ENCODE measurements at places on chromosomes 16 and 17. TPM values are rescaled to one million over a fixed set of nuclear protein-coding genes. Genes with fewer than 3 reads are reported as not detected.

- H3K27me3 ChIP-seq: no peaks in the 10 kb centered on the region
- no peak overlapping the region for H3K4me3 ChIP-seq
- no peak overlapping the region for H3K27ac ChIP-seq
- no peaks in the 10 kb centered on the region for H3K4me1 ChIP-seq
- H3K36me3 ChIP-seq: no peaks in the 10 kb centered on the region
- DNase-seq: no peak
Measured at GRCh38 chr16:79186196-79186595, 414.3 kb downstream of the MAF start.

- no peaks in the 10 kb centered on the region for H3K4me1 ChIP-seq
- H3K27ac ChIP-seq: no peak overlapping the region
- H3K4me3 ChIP-seq: no peak overlapping the region
- DNase-seq: no peak
- H3K27me3 ChIP-seq: no peaks in the 10 kb centered on the region
- H3K36me3 ChIP-seq: no peaks in the 10 kb centered on the region
Measured at GRCh38 chr16:23668873-23669272, 9.8 kb upstream of the PLK1 start.

ELMO3 gene
- not detected for total RNA-seq

GRCh38 chr17:72863526-72864211, 228.8 kb downstream of the SLC39A11 start:
- H3K27ac ChIP-seq: no peak overlapping the region
- H3K4me3 ChIP-seq: no peak overlapping the region
- H3K27me3 ChIP-seq: no peaks in the 10 kb centered on the region
- H3K4me1 ChIP-seq: no peaks in the 10 kb centered on the region
- no peak for DNase-seq

DNA sequence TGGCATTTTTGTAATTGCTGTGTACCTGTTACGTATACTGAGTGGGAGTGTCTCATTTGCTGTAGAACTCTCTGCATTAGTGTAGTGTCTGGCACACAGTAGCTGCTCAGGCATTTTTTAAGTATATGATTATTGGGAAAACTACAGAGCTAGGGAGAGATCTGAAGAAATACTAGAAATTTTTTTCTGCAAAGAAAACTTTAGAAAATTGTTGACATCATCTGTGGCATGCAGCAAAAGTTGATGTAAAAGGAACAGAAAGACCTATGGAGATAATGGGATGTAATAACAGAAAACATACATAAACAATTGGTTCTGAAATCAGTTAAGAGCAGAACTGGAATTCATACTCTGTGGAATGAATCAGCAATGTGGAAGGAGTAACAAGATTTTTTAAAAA, 11.6 kb downstream of the CLTC start:
- H3K27ac ChIP-seq: no peak overlapping the region
- H3K4me1 ChIP-seq: no peaks in the 10 kb centered on the region
- H3K4me3 ChIP-seq: no peak overlapping the region
- H3K36me3 ChIP-seq: no peaks in the 10 kb centered on the region

RSKR gene
- total RNA-seq: 5.9 TPM

CACNA1H gene
- total RNA-seq: 6.8 TPM

GRCh38 chr17:68231541-68231940, 16.3 kb upstream of the AMZ2 start:
- no peaks in the 10 kb centered on the region for H3K27me3 ChIP-seq
- H3K4me1 ChIP-seq: no peaks in the 10 kb centered on the region
- H3K27ac ChIP-seq: no peak overlapping the region
- no peak overlapping the region for H3K4me3 ChIP-seq
- H3K36me3 ChIP-seq: no peaks in the 10 kb centered on the region

TMEM107 gene
- total RNA-seq: 0.77 TPM

GRCh38 chr16:89192956-89193575, 7.3 kb downstream of the SLC22A31 start:
- no peak overlapping the region for H3K4me3 ChIP-seq
- H3K27me3 ChIP-seq: no peaks in the 10 kb centered on the region
- no peak for DNase-seq
- H3K4me1 ChIP-seq: peaks cover 8% of the 10 kb centered on the region
- H3K27ac ChIP-seq: no peak overlapping the region
- H3K36me3 ChIP-seq: no peaks in the 10 kb centered on the region

SLC38A8 gene
- not detected for total RNA-seq

KRTAP4-7 gene
- total RNA-seq: not detected

GINS2 gene
- total RNA-seq: not detected

GRCh38 chr16:354971-355461, 2.5 kb upstream of the AXIN1 start:
- no peak overlapping the region for H3K4me3 ChIP-seq
- no peaks in the 10 kb centered on the region for H3K27me3 ChIP-seq
- no peak overlapping the region for H3K27ac ChIP-seq
- H3K36me3 ChIP-seq: no peaks in the 10 kb centered on the region

DNA sequence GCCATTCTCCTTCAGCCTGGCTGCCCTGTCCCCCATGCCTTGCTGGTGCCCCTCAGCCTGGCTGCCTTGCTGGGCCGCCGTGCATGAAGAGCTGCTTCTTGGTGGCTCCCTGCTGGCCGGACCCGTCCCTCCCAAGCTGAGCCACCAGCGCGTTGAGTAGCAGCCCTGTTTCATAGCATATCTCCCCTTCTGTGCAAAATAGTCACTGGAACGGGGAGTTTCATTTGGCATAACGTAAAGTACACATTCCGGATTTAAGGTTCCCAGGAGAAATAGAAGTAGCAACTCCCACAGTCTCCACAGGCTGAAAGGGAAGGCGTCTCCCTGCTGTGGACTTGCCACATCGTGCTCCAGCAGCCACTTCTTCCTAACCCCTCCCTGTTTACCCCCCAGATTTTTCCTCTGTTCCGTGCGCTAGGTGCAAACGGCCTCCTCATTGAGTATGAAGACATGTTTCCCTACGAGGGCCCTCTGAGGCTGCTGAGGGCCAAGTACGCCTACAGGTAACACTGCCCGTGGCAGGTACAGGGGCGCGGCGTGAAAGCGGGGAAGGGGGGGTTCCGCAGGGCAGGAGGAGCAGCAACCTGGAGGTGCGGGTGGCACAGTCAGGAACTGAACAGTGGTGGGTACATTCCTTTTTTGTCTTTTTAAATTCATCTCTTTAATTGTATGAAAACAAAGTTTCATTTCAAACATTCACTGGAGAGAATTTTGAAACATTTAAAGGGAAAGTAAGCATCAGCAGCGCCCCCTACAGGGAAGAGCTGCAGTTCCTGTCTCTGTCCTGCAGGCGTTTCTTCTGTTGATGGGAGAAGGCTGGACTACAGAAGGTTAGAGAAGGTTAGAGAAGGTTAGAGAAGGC, 5.8 kb upstream of the OGFOD3 start:
- peak overlapping the region; percentile 68 for H3K27ac ChIP-seq
- no peak overlapping the region for H3K4me3 ChIP-seq
- no peaks in the 10 kb centered on the region for H3K27me3 ChIP-seq
- peak; percentile 61 for DNase-seq
- H3K36me3 ChIP-seq: no peaks in the 10 kb centered on the region

CES3 gene
- total RNA-seq: 1.1 TPM

DNA sequence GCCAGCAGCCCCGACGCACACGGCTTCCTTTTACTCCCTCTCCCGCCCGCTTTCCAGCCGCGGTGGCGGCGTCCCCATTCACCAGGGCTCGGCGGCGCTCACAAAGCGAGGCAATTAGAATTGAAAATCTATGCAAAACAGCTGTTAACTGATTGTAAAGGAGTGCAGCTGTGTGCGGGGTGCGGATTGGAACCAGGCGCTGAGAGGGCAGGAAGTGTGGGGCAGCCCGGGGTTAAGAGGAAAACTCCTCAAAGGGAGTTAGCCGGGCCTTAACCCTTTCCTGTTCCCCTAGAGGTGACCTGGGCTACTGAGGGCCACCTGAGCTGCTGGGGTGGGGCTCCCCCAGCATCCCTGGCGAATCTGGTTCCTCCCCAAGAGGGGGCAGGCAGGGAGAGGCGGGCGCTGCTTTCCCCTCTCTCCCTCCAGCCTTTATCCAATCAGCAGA, 5.8 kb upstream of the GSE1 start:
- H3K27me3 ChIP-seq: no peaks in the 10 kb centered on the region
- no peak overlapping the region for H3K27ac ChIP-seq
- no peak for DNase-seq
- no peaks in the 10 kb centered on the region for H3K36me3 ChIP-seq

DNA sequence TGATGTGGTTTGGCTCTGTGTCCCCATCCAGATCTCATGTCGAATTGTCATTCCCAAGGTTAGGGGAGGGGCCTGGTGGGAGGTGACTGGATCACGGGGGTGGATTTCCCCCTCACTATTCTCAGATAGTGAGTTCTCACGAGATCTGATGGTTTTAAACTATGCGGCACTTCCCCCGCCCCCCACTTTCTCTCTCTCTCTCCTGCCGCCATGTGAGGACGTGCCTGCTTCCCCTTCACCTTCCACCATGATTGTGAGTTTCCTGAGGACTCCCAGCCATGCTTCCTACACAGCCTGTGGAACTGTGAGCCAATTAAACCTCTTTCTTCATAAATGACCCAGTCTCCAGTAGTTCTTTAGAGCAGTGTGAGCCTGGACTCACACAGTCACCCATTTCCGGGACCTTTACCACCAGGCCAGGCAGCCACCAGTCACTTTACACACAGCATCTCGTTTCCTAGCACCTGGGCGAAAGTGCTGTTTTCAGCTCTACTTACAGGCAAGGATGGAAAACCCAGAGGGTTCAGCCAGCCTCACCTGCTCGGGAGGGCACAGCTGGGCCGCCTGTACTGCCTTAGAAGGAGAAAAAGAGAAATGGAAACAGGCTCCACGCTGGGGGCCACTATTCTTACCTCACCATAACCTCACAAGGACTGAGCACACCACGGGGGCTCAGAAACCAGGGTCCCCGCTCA, 13.8 kb upstream of the ZC3H18 start:
- DNase-seq: no peak
- H3K36me3 ChIP-seq: no peaks in the 10 kb centered on the region
- H3K4me1 ChIP-seq: no peaks in the 10 kb centered on the region

SRL gene
- 10.1 TPM for total RNA-seq

KRTAP1-1 gene
- not detected for total RNA-seq

DNA sequence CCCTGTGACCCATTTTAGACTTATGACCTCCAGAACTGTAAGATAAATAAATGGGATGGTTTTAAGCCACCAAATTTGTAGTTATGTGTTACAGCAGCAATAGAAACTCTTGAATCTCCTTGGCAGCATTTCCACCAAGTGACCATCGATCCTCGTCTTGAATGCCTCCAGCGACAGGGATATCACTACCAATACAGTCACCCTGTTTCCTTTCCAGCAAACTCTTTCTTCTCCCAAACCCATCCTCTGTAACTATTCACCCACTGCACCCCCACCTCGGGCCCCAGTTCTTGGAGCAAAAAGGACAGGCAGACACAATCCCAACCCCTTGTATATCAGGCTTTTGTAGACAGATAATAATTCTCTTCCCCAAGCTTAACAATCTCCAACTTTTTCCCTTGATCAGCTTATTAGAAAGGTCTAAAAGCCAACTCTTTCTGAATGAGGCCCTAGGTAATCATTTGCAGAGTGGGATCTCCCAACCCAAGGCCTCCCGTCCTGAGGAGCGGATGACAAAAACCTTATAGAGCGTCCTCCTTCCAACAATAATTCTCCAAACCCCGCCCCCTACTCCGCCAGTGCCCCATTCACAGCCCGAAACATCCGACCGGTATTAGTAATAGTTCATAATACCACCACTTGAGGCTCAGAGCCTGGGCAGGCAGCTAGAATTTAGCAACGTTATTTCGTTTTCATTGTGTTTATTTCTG, 14.7 kb upstream of the PLLP start:
- H3K27me3 ChIP-seq: no peaks in the 10 kb centered on the region
- H3K4me3 ChIP-seq: peak overlapping the region; percentile 41
- H3K27ac ChIP-seq: peak overlapping the region; percentile 97
- H3K36me3 ChIP-seq: no peaks in the 10 kb centered on the region

DNA sequence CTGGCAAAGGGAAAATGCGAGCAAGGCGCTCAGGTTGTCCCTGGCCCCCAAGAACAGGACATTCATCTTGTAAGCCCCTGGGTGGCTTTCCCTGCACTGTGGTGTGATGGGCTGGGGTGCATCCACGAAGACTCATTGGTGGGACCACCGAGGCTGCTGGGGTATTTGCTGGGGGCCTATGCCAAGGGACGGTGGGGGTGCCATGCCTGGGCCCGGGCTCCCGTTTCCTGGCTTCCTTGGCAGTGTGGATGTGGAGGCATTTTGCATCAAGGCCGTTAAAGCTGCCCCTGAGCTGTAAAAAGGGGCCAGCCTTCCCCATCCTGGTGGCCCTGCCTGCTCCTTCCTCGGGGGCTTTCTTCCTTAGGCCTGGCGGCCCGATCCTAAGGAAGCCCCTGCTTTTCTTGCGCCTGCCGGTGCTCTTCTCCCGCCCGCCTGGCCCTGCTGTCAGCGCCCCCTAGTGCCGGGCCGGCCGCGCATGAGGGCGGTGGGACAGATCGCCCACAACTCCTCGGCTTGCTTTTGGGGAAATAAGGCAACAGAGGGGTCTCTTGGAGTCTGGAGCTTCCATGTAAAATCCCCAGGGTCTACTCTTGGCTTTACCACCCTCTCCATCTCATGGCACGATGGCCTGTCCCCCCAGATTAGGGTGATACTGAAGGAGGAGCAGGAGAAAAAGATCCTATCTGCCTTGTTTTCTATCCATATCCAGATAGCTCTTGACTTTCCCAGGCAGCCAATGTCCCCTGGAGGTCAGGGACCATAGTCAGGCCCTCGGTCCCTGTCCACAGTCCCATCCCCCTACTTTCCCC, 9.8 kb upstream of the TBX2 start:
- no peak overlapping the region for H3K4me3 ChIP-seq
- H3K27me3 ChIP-seq: no peaks in the 10 kb centered on the region
- DNase-seq: peak; percentile 52
- H3K27ac ChIP-seq: peak overlapping the region; percentile 49
- peaks cover 8% of the 10 kb centered on the region for H3K4me1 ChIP-seq
- no peaks in the 10 kb centered on the region for H3K36me3 ChIP-seq

DNA sequence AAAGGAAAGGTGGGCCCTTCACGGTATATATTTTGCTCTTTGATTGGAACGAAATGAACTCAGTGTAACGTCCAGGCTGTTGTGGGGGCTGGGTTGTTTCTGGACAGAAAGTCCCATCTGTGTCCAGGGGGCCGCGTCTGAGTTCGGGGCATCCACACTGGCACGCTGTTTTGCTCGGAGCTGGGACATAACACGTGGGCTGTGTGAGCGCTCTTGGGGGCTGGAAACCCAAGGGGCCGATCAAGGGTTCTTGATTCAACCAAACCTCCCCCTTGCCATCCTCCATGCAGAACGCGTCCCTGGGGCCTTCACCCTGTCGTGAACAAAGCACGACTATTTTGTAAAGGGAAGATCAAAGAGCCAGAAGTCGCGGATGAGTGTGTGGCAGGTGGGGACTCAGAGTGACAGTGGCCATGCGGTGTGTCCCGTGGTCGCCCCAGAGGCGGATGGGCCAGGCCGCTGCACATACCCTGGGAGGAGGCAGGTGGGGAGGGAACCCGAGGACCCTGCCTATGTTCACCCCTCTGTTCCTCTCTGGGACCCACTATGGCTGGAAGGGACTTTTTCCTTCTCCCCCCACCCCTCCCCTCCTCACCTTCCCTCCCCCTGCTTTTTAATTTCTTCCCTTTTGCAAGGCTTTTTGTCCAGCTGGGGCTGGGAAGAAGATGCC, 387.2 kb downstream of the SEC14L1 start:
- H3K36me3 ChIP-seq: no peaks in the 10 kb centered on the region
- H3K4me1 ChIP-seq: no peaks in the 10 kb centered on the region
- no peak overlapping the region for H3K4me3 ChIP-seq
- DNase-seq: no peak
- no peak overlapping the region for H3K27ac ChIP-seq
- no peaks in the 10 kb centered on the region for H3K27me3 ChIP-seq

- H3K36me3 ChIP-seq: no peaks in the 10 kb centered on the region
- DNase-seq: no peak
Measured at GRCh38 chr17:18006495-18007239, 32.3 kb downstream of the ATPAF2 start.
